GOT3 (cell line): ENCODE measurements at places on chromosomes 4 and X.

DNA sequence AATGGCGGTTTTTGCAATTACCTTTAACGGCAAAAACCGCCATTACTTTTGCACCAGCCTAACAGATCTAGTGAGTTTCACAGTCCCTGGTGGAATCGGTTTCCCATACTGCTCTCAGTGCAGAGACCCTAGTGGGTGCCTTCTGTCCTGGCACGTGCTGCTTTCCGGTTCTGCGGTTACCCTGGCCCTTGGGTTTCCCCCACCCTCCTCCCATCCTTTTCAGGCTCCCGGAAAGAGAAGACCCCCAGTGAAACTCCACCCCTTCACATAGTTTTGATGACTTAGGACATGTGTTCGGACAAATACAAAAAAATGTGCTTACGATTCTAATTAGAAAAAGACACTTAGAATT is 36.9 kb downstream of the NLGN3 start:
- DNase-seq = no peak

DNA sequence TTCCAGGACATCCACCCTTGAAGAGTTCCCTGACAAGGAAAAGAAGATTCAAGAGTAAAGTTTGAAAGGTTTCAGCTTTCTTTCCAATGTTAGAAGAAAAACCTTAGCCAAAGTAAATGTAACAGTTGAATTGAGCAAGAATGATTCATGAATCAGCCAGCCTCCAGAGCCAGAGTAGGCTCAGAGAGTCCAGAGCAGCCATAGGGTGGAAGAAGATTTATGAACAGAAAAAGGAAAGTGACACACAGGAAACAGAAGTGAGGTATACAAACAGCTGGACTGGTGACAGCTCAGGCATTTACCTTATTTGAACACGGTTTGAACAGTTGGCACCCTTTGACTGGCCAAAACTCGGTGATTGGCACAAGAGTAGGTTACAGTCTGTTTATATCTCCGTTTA is 63.2 kb downstream of the QDPR start:
- DNase-seq = no peak

GRCh38 chr4:786074-786741 is 39.7 kb downstream of the CPLX1 start:
- no peak for DNase-seq

- no peak for DNase-seq
Measured at GRCh38 chr4:114866901-114867670, 246.3 kb downstream of the NDST4 start.

DNA sequence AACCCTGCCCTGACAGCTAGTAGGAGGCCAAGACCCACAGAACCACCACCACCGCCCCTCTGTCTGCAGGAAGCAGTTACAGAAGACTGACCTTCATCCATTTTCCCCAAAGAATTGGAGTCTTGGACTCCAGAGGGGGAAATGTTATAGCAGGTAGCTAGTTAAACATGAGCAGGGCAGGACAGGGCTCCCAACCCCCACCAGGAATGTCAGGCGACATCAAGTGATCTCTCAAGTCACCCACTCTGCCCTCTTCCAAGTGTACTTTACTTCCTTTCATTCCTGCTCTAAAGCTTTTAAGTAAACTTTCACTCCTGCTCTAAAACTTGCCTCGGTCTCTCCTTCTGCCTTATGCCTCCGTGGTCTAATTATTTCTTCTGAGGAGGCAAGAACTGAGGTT is 17.1 kb upstream of the AADAT start:
- DNase-seq = no peak

DNA sequence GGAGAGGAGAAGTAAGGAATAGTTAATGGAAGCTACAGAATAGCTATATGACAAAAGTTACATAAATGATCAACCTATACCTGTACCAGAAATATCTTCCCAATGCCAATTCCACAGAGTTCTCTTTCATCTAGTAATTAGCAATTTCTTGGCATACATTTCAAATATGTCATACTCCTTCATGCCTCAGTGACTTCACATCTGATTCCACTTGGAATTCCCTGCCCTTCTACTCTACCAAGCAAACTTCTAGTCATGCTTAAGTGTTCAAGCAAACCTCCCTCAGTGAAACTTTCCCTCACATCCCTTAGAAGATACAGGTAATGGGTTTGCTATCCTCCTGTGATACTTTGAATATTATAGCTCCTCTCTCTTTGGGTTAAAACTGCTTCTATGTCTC is 127.1 kb downstream of the KLHL13 start:
- no peak for DNase-seq

DNA sequence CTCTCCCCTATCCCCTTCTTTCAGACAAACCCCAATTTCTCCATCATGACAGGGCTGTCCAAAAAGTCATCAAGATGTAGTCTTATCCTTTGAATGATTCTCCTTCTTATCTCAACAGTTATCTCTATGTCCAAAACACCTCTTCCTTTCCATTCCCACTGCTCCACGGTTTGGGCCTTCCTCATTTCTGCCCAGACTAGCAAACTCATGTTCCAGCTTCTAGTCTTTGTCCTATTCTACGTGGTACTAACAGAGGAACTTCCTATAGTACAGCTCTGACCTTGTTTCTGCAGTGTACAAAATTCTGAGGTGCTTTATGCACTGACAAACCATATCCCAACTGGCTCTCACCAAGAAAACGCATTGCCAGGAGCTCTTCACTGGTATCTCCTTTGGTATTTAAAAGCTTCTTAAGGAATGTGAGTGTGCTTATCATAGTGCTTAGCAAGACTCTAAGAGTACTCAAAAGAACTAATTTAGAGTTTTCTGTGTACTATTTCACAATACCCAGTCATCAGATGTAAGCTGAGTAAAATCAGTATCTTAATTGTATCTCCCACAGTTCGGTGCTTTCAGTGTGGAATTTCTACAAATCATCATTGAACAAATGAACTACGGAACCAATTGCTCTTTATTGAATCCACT is 65.5 kb downstream of the MAML3 start:
- DNase-seq = no peak

- DNase-seq = no peak
Measured at GRCh38 chr4:126583509-126583908, 1049.2 kb upstream of the INTU start.

- no peak for DNase-seq
Measured at GRCh38 chrX:29935455-29935854, 279.9 kb upstream of the MAGEB2 start.

DNA sequence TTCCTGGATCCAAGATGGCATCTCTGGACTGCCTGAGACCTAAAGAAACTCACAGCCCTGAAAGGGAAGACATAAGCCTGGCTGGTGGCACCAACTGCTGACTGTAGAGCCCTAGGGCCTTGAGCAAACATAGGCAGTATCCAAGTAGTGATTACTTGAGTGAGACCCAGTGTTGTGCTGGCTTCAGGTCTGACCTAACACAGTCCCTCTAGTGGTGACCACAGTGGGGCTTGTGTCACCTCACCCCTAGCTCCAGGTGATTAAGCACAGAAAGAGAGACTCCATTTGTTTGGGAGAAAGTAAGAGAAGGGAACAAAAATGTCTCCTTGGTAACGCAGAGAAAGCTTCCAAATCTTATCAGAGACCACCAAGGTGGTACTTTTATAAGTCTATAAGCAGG is 496.3 kb upstream of the HTR2C start:
- DNase-seq = no peak

GRCh38 chrX:119427024-119427794 is 28.1 kb downstream of the SLC25A43 start:
- DNase-seq = no peak

DNA sequence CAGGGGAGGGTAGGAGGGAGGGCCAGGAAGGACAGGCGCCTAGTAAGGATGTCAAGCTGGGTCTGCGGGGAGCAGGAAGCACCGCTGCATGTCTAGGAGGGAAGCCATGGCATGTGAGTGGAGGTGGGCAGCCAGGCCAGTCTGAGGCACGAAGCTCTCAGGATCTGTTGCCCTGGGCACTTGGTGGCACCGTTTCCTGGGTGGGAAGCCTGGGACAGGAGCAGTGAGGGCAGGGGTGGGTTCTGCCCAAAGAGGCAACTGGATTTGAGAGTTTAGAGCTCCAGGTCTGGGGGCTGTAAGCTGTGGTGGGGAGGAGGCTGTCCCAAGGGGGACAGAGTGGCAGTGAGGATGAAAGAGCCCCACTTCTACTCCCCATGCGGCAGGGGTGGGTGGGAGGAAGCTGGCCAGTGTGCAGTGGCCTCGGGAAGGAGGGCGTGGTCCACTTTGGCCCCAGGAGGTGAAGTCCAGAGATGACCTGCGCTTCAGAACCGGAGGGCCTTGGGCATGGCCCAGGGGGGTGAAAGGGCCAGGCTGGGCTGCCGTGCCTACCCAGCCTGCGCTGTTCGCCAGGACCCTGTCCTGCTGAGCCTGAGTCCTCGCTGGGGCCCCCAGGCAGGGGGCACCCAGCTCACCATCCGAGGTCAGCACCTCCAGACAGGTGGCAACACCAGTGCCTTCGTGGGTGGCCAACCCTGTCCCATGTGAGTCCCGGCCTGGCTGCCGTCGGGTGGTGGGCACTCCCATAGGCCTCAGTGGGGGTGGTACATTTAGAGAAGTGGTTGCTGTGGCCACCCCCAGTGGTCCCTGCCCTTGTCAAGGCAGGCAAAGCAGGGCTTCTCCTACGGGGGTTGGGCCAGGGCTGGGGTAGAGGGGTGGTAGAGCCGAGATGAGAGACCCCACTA is 8.3 kb upstream of the SRPK3 start:
- no peak for DNase-seq

DNA sequence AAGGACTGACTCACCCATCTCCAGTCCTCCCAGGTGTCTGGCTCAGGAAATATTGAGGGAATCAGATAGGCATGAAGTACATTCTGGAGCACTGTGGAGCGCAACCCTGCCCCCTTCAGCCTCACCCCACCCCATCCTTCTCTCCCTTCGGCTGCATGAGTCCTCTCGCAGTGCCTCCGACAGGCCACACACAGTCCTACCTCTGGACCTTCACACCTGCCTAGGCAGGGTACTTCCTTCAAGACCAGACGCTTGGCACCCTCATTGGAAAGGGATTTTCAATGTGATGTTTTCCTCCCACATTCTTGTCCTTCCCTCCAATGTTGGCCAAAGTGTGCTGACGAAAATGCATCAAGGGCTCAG is 26.8 kb upstream of the PPP2R2C start:
- DNase-seq = no peak

- no peak for DNase-seq
Measured at GRCh38 chrX:93461060-93461459, 212.3 kb downstream of the NAP1L3 start.

GRCh38 chrX:47498411-47498810 is 15.4 kb upstream of the ZNF41 start:
- no peak for DNase-seq

- no peak for DNase-seq
Measured at GRCh38 chrX:53494436-53494835, 60.3 kb upstream of the HSD17B10 start.

DNA sequence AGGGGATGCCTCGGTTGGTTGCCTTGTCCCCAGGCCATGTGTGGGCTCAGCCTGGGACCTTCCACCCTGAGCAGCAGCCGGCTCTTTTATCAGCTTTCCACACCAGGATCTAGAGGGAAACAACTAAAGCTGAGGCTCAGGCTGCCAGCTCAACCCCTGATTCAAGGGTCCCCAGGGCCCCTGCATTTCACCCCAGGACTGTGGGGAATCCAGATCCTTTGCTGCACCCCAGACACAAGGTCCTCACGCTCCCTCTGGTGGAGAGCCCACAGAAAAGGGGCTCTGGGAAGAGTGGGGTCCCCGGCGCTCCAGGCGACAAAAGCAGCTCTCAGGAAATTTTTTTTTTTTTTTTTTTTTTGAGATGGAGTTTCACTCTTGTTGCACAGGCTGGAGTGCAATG is 64.3 kb downstream of the ZFYVE28 start:
- no peak for DNase-seq

- no peak for DNase-seq
Measured at GRCh38 chrX:25941559-25942250, 196.4 kb upstream of the MAGEB18 start.

GRCh38 chr4:74189331-74190043 is 31.6 kb downstream of the MTHFD2L start:
- DNase-seq = no peak
